ENCODE measurements at places on chromosomes 11 and 22.

DNA sequence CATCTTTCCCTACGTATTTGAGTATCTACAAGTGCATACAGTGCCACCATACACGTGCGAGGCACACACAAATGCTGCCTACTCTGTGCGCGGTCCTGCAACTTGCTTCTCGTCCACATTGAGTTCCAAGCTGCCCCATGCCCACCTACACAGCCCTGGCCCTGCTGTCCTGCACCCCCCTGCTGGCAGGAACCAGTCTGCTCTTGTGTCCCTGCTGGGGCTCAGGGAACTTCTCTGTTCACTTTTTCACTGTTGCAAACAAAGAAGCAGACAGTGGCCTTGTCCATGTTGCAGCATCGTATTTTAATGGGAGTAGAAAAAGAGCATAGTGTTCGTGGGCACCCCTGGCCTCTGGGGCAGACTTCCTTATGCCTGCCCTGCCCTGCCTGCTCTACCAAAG, 14.0 kb downstream of the CPT1A start:
- DNase-seq, result no peak

DNA sequence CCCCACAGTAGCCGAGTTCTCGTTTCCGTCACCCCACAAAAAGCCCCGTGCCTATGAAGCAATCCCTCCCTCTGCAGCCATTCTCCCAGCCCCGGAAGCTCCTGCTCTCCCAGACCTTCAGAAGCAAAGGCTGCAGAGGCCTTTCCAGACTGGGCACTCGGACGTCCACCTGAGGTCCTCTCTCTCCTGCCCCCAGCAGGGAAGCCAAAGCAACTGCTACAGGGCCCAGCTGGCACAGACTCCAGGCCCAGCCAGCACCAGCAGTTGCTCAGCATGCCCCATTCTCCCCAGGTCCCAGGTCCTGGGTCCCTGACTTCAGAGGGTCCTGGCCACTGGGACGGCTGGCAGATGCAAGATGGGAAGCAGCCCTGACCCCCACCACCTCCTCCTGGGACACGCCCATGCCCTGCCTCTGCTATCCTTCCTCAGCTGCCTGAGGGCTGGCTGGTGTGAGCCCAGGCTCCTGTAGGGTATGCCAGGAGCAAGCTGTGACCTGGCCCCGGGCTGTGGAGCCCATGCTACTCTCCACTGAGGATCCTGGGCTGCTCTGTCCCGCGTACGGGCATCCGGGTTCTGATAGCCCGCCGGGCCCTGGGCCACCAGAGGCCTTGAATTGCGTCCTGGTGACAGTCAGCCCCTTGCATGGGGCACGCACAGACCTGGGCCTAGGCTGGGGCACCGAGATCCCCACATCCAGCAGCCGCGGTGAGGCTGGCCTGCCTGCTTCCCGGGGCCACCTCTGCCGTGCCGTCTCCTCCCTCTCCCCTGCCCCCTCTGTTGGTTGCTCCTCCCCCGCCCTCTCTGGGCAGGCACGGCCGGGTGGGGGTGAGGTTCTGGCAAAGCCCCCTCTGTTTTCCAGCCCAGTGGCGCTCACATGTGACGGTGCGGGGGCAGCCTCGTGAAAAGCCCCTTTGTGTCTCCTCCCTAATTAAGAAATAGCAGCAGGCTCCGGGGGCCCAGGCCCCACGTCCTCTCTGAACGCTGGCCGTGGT, 1310.3 kb downstream of the BRD1 start:
- DNase-seq, result no peak

DNA sequence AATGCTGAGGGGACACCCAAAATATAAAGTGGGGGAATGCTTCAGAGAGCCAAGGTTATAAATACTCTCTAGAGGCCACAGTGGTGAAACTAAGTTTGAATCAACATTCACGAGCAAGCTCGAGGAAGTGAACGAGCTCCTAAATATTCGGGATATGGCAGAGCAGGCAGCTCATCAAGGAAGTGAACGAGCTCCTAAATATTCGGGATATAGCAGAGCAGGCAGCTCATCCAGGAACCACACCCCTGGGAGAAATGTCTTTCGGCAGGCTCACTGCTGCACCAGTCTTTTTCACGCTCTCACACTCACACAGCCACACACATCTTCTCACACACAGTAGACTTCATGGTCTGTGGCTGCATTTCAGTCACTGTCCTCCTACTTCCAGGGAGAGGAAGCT, 787.5 kb downstream of the OPCML start:
- DNase-seq, result no peak

DNA sequence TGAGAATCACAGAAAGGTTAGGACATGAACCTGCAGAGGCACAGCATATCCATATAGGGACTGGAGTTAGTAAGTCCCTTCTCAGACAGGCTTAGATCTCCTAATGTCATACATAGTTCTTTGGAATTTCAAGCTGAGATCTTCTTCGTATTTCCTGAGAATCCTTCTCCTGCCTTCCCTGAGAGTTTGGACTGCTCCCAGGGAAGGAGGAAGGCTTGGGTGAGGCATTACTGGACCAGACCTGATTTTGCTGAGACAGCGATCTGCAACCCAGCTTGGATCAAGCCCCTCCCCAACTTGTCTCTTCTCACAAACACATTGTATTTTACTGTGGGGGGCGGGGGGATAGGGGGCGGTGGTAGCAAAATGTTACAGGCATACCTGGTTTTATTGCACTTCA, 108.5 kb downstream of the TSPAN18 start:
- DNase-seq, result no peak

DNA sequence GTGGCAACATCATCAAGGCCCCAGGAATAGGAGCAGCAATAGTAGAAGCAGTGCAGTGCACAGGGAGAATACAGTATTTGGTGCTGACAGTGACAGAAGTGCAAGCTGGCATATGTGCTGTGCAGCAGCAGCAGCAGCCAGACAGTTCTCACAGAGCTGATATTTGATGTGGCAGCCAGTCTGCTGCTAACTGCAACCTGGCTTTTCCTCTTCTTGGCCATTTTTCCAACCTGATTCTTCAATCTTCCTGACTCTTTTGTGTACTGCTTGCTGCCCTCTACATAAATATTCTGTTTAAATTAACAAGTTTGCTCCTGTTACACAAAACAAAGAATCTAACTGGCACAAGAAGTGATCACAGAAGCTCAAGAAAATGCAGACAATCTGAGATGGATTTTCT, 102.0 kb downstream of the CASP12 start:
- no peak for DNase-seq

DNA sequence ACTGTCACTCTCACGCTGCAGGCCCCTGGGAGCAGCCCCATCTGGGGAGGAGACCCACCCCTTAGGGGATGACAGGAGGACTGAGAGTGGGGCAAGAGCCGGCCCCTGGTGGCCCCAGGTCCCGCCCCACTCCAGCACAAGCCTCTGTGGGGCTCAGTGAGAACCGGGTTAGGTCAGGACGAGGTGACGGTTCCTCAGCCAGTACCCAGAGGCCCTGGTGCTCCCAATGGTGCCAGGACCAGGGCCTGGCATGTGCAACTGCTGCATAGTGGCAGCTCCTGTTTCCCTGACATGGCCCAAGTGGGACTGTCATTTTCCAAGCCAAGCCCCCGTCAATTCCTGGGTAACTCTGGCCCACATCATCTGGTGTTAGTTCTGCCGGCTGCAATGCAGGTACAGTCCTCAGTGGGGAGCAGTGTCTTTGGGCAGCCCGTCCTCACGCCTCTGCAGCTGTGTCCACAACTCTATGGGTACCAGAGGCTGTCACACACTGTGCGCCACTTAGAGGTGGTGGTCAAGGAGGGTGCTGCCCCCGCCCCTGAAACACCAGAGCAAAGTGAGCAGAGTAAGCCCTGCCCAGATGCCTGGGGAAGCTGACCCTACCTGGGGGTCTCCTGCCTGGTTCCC, 15.9 kb downstream of the CHID1 start:
- DNase-seq, result no peak

DNA sequence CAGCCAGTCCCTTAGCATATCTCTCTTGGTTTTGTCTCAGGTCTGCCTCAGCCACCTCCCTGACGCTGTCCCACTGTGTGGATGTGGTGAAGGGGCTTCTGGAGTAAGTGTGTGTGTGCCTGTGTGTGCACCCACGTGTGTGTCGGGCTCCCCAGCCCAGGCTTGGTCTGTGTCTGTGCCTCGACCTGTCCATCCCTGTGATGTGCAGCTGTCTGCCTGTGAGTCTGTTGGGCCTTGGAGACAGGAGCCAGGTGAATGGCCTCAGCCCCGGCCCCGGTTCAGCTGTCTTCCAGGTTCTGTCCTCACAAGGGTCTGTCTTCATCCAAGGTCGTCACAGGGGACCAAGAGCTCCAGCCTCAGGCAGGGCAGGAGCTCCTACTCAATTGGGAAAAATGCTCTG, 9.8 kb downstream of the ATG16L2 start:
- DNase-seq, result no peak

DNA sequence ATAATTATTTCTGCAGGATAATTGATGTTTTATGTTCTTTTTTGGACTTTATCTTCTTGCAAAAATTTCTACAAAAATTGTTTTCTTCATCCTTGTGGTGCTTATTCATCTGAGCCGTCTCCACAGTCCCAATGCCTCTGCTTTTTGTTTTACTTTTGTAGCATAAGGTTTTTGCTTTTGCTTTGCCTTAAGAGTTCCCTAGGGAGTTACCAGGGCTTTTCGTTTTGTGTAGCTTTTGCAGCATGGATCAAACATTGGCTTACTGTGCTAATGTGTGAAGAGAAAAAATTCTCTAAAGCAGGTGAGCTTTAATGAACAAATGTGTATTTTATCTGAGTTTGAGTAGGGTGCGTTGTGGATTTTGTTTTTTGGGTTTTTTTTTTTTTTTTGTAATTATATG, 11.8 kb downstream of the XBP1 start:
- DNase-seq, result no peak

DNA sequence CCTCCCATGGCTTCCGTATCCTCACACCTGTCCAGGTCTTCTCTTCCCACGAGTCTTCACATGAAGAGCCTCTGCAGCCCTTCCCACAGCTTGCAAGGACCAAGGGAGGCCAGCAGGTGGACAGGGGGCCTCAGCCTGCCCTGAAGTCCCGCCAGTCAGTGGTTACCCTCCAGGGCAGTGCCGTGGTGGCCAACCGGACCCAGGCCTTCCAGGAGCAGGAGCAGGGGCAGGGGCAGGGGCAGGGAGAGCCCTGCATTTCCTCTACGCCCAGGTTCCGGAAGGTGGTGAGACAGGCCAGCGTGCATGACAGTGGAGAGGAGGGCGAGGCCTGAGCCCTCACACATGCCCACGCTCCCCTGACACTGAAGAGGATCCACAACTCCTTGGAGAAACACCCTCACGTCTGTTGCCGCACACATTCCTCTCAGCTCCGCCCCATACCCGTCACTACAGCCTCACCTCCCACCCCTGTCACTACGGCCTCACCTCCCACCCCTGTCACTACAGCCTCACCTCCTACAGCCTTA, 8.3 kb downstream of the SSH3 start:
- DNase-seq, result no peak

GRCh38 chr11:890794-891540, 19.6 kb downstream of the CHID1 start:
- no peak for DNase-seq

- no peak for DNase-seq
Observed at GRCh38 chr11:119459293-119459976, 36.5 kb upstream of the THY1 start.

DNA sequence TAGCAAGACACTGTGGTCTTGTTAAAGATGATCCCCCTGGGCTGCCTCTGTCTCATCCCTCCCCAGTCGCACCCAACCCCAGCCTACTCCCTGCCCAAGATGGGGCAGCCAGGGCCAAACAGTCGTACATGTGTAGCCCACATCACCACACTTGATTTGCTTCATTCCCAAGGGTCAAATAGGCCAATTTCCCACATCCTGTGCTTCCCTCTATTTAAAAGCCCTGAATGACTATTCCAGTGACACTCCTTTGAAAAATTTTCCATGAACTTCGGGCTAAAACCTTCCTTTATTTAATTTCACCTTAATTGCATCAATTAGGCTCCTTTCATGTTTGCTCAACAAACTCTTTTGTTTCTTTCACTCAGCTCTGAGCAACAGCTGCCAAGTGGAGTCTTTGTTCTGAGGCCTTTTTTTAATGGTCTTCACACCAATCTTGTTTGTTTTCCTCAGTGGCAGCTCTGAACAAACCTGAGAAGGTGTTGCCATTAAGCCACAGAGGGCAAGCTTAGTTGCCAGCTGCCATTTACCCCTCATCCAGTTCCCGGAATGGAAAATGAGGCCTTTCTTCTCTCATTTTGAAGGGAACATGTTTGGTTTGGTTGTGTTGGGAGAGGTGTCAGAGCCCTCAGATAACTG, 126.9 kb downstream of the APIP start:
- no peak for DNase-seq

- DNase-seq, result no peak
Observed at GRCh38 chr11:45730014-45730413, 64.6 kb upstream of the CHST1 start.

GRCh38 chr22:25908212-25908611, 166.2 kb downstream of the MYO18B start:
- no peak for DNase-seq

DNA sequence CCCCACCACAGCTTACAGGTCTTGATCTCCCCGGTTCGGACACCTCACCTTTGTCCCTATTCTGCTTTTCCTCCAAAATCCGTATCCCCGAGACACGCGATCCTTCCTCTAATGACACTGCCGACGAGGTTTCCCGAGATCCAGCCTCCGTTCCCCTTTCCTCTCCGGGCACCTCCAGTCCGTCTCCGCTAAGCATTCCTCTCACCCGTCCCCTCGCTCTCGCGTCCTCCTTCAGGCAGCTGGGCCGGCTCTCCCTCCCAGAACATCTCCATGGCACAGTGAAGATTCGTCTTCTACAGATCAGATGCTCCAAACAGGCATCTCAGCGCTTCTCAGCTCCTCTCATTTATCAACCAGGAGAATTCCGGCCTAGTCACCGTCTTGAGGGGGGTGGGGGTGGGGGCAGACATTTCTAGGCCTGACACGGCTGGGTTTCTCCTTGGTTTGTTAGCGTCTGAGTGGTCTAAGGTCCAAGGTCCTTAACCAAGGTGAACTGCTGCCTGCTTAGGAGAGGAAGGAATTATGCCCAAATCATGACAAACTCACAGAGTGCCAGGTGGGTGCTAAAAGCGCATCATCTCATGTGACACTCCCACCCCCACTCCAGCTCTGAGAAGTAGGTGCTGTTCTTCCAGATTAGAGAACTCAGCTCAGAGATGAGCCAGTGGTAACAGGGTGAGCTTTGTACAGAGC, at the start of gene SPTBN2:
SPTBN2 (minus strand) TSS at position 524 of the 693 bp plus-strand sequence. CDS start 7,976 bp downstream, outside the sequence.
- no peak for DNase-seq

DNA sequence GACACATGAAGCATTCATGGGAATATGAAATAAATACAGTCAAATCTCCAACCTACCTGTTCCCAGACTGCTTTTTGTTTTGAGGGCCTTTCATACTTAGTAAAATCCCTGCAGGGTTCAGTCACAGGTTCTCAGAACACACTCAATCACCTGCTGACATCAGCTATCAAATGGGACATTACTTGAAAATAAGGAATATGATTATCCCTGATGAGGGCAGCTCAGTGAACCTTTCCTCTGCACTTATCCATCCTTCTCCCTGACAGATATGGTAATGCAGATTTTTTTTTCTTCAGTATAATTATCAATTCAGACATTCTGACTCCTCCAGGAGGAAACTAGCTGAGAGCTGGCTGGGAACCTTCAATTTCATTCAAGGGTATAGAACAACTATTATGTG, 1127.4 kb upstream of the CCDC90B start:
- no peak for DNase-seq

- no peak for DNase-seq
Observed at GRCh38 chr11:112085822-112086421, 634 bp downstream of the TIMM8B start.

Data from NCI-H510A (cell line).